ENCODE measurements at places on chromosomes 4 and X.

- no peak for DNase-seq
Measured at GRCh38 chrX:108361316-108361715, 76.9 kb downstream of the COL4A6 start.

DNA sequence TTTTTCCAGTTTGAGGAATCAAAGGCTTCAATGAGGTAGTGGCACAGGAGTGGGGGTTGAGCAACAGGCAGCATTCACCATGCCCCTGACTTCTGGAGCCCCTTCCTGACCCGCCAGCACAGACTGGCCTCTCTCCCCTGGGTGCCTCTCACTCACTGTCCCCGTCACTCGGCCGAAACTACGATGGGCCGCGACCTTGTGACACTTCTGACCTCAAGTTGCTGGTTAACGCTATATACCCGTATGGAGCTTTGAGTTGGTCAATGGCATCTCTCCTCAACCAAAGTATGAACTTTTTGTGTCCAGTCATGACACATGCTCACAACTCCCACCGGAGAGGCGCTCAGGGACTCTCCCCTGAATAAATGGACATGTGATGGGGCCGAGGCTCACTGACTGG is 72.1 kb downstream of the IRF2 start:
- no peak for DNase-seq

GRCh38 chr4:93355411-93355810 is 473.1 kb upstream of the ATOH1 start:
- DNase-seq: no peak

DNA sequence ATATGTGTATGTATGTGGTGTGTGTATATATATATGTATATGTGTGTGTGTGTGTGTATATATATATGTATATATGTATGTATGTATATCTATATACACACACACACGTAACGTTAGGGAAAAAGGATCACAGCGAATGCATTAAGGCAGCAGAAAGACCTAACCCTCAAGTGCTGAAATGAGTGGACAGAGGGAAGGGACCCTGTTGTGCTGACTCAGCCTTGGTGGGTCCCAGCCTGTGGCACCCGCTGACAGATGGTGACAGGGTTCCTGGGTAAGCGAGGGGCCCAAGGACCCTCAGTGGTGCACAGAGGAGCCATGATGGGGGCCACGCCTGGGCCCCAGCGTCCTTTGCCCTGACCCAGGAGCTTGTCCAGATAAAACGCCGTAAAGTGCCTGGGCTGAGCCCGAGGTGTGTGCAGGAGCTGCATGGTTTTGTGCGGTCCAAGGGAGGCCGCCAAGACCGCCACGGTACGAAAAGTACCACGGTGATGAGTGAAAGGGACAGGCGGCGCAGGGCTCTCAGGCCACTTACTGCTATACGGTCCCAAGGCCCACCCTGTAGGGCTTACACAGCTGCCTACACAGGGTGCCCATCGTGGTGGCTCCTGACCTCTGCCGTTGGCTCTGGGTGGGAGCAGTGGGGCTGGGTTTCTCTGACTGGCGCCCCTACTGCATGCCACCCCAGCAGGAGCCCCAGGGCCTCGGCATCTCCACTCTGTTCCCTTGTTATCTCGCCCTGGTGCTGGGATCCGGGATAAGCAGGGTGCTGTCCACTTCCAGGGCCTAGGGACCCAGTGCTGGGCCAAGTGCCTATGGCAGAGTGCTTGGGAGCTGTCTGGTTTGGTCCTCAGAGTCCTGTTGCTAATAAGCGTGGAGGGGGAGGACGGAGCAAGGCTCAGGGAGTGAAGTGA is 10.0 kb downstream of the SH3BP2 start:
- DNase-seq: no peak
